Muscle of back (tissue), 13 donors: ENCODE measurements at places on chromosomes 4 and X. TPM values are rescaled to one million over a fixed set of nuclear protein-coding genes. Genes with fewer than 3 reads are reported as not detected.

Gene SRP72
- 74.5 TPM for polyA plus RNA-seq

Gene CPE
- 92.0 TPM for polyA plus RNA-seq

Gene MAGEA3
- not detected for polyA plus RNA-seq

Gene ANKRD37
- 27.0 TPM for polyA plus RNA-seq

Gene CCDC120
- 4.1 TPM for polyA plus RNA-seq

Gene ITGB1BP2
- polyA plus RNA-seq = 127 TPM

Gene MANBA
- polyA plus RNA-seq = 10.3 TPM

Gene SAGE1
- polyA plus RNA-seq = not detected

Gene MAGEC1
- polyA plus RNA-seq = not detected

Gene ADGRG2
- 15.0 TPM for polyA plus RNA-seq

Gene GAGE1
- not detected for polyA plus RNA-seq

Gene RPS6KA3
- 51.0 TPM for polyA plus RNA-seq

Gene CFAP299
- polyA plus RNA-seq = not detected

Gene CYTL1
- 8.3 TPM for polyA plus RNA-seq

Gene NUP54
- 31.7 TPM for polyA plus RNA-seq

Gene PDE5A
- polyA plus RNA-seq = 17.1 TPM

Gene INTU
- 14.3 TPM for polyA plus RNA-seq

Gene TRPC3
- polyA plus RNA-seq = 1.1 TPM

Gene TRIM2
- 20.3 TPM for polyA plus RNA-seq

Gene NMU
- polyA plus RNA-seq = 2.3 TPM

Gene GBA3
- polyA plus RNA-seq = 0.24 TPM

Gene MGAT4D
- not detected for polyA plus RNA-seq

Gene IL13RA1
- 37.2 TPM for polyA plus RNA-seq

Gene SMS
- 97.5 TPM for polyA plus RNA-seq

Gene SCFD2
- polyA plus RNA-seq = 11.3 TPM

Gene FAM9B
- not detected for polyA plus RNA-seq

Gene KLB
- 0.07 TPM for polyA plus RNA-seq

Gene PCSK1N
- not detected for polyA plus RNA-seq

Gene AVPR2
- polyA plus RNA-seq = 1.1 TPM

Gene ETDA
- not detected for polyA plus RNA-seq

Gene ADAM29
- not detected for polyA plus RNA-seq

Gene IL9R
- not detected for polyA plus RNA-seq

Gene EPGN
- polyA plus RNA-seq = not detected

Gene GLOD5
- polyA plus RNA-seq = not detected

Gene OTC
- polyA plus RNA-seq = 0.20 TPM

Gene MAGEA4
- polyA plus RNA-seq = not detected

Gene RAB39B
- 0.47 TPM for polyA plus RNA-seq

Gene SPIN2A
- 4.8 TPM for polyA plus RNA-seq

Gene PRDM8
- 12.2 TPM for polyA plus RNA-seq

Gene ZNF711
- polyA plus RNA-seq = 28.1 TPM

Gene HPGD
- 7.5 TPM for polyA plus RNA-seq

Gene TRIM61
- 3.7 TPM for polyA plus RNA-seq

Gene CLTRN
- polyA plus RNA-seq = 0.46 TPM

Gene FATE1
- polyA plus RNA-seq = 1.1 TPM

Gene ASB11
- 14.7 TPM for polyA plus RNA-seq

Gene MED12
- 48.9 TPM for polyA plus RNA-seq

Gene SERTM2
- 0.22 TPM for polyA plus RNA-seq

Gene TRAM1L1
- 6.8 TPM for polyA plus RNA-seq

Gene SOX3
- 0.09 TPM for polyA plus RNA-seq

Gene FAM47A
- not detected for polyA plus RNA-seq

Gene SYAP1
- 14.4 TPM for polyA plus RNA-seq

Gene CT45A5
- not detected for polyA plus RNA-seq

Gene OPRPN
- polyA plus RNA-seq = not detected

Gene RASL11B
- polyA plus RNA-seq = 20.0 TPM

Gene VCX3A
- polyA plus RNA-seq = not detected

Gene AKAP4
- 0.60 TPM for polyA plus RNA-seq
